G401 (cell line): ENCODE measurements at places on chromosomes 1 and 21.

- no peak for DNase-seq
These were observed 571.1 kb downstream of the LMO4 start for GRCh38 chr1:87899746-87900145.

DNA sequence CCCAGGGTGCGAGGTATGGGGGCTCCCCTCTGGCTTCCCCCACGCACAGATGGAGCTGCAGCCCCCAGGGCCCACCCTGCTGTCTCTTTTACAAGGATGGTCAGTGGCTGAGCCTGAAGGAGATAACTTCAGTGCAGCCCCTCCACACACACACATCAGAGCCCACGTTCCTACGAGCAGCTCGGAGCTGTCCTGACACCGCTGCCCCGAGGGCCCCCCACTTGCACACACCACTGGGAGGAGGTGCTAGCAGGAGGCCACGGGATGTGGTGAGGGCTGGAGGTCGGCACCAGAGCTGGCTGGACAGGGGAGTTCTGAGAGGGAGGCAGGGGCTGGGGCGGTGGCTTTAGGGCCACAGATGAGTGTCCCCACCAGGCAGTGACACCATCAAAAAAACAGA is 53.9 kb downstream of the MORN1 start:
- no peak for DNase-seq

DNA sequence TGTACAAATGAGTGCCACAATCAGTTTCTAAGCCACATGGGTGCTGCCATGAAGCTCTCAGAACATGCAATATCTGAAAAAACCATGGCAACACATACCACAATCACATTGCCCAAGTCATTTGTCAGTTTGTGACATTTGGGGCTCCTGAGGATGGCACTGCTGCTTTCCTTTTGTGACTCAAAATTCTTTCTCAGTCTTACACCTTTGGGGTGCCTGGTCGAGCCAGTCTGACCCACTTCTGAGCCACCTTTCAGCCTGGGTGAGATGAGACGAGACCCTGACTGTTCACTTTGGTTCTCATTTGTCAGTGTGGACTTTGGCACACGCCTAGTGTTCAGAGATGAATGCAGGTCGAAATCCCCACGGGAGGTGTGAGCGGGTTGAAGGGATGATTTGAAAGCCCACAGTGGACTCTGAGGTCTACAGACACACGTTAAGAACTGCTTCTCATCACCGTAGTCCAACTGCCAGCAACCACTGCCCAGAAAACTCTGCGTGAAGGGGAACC is 8.0 kb downstream of the BATF3 start:
- DNase-seq = no peak

GRCh38 chr1:202807451-202807925 is 733 bp downstream of the KDM5B start:
- no peak for DNase-seq

GRCh38 chr1:157369808-157370521 is 182.3 kb downstream of the FCRL5 start:
- peak; percentile 45 for DNase-seq

DNA sequence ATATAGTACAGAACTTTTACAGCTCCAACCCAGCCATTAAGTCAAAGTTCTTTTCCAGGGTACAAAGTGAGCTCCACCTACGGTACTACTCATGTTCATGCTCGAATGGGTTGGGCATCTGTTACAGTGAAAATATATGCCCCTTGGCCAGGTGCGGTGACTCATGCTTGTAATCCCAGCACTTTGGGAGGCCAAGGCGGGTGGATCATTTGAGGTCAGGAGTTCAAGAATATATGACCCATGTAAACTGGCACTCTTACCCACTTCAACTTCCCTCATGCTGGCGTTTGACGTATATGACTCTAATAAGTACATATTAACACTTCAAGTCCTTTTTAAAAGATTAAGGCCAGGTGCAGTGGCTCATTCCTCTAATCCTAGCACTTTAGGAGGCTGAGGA is 71.3 kb upstream of the PKN2 start:
- DNase-seq = no peak

GRCh38 chr1:14926229-14926628 is 227.3 kb upstream of the TMEM51 start:
- no peak for DNase-seq
